ENCODE measurements at places on chromosomes 12 and 14. TPM values are rescaled to one million over a fixed set of nuclear protein-coding genes. Genes with fewer than 3 reads are reported as not detected.

Gene CACNA2D4
- polyA plus RNA-seq, result 5.4 TPM

Gene EFS
- polyA plus RNA-seq, result 3.0 TPM

Gene TC2N
- 41.6 TPM for polyA plus RNA-seq

Gene ADGRD1
- 3.8 TPM for polyA plus RNA-seq

Gene NINJ2
- 7.2 TPM for polyA plus RNA-seq

Gene LYZ
- polyA plus RNA-seq, result 108 TPM

Gene GLS2
- not detected for polyA plus RNA-seq

Gene ADCY4
- polyA plus RNA-seq, result 2.4 TPM

Gene POC1B
- polyA plus RNA-seq, result 31.7 TPM

Gene ENO2
- 3.0 TPM for polyA plus RNA-seq

GRCh38 chr12:132222096-132222807 lies 78.0 kb downstream of the NOC4L start:
- no peak for DNase-seq

DNA sequence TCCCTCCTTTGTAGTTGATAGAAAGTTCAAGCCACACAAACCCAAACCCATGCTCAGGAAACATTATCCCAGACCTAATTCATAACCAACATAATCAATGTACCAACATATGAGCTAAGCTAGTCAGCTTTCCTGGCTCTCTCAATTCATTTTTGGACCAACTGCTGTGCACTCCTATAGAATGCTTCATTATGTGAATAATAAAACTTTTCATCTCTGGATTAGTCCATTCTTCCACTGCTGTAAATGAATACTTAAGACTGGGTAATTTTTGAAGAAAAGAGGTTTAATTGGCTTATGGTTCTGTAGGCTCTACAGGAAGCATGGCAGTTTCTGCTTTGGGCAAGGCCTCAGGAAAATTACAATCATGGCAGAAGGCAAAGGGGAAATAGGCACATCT lies 651.9 kb downstream of the RERGL start:
- no peak for DNase-seq

DNA sequence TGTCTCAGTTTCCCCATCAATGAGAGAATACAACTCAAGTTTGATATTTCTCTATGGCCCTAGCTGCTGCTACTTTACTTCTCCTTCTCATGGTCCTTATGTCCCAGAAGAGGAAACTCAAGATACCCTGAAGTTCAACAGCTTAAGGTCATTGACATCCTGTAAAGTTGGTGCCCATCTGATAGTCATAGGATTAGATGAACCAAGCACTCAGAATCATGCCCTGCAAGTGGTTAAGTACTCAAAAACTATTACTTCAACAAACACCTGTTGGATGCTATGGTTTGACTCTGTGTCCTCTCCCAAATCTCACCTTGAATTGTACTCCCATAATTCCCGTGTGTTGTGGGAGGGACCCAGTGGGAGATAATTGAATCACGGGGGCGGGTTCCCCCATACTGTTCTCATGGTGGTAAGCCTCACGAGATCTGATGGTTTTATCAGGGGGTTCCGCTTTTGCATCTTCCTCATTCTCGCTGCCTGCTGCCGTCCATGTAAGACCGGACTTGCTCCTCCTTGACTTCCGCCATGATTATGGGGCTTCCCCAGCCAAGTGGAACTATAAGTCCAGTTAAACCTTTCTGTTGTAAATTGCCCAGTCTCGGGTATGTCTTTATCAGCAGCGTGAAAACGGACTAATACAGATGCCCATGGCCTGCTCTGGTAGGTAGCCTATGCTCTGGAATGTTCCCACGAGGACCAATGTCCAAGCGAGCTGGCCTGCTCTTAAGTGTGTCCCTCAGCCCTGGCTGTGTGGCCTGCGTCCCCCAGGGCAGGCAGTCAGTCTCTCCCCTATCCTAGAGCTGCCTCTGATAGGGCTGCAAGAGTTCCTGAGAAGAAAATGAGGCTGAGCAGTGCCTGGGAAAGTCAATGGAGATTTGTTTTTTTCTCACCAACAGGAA lies 18.1 kb downstream of the CAMKK2 start:
- no peak for DNase-seq

DNA sequence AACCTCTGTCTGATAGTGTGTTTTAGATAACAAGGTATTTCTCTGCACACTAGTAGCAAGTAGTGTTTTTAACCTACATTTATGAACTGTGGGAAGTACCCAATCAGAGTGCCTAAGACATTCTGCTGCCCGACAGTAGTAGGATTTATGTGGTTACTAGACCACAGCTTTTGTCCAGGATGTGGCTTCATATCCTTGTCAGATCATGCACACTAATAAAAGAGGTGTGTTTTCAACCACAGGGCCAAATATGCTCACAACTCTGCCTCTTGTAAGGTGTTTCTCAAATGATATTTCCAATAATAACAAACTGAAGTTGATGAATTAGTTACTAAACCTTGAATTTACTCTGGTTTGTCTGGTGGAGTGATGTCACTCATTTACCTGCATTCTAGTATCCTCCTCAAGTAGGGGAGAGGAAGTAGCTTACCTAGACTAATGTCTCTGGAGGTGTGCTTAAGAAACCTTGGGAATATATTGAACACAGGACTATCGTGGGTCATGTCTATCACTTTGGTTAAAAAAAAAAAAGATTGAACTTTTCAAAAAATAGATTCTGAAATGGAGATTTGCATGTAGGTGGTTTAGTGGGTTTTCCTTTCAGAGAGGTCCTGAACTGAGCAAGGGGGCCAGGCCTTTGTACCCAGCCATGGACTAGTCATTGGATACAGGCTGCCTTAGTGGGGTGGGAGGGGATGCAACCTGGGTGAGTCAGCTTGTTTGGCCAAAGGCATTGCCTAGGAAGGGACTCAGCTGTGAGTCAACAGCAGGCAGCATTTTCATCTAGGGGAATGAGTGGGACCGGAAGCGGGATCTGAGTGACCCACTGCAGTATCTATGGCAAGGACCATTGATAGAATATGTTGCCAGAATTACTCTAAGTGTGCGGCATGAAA lies 14.1 kb downstream of the FBXW8 start:
- no peak for DNase-seq

DNA sequence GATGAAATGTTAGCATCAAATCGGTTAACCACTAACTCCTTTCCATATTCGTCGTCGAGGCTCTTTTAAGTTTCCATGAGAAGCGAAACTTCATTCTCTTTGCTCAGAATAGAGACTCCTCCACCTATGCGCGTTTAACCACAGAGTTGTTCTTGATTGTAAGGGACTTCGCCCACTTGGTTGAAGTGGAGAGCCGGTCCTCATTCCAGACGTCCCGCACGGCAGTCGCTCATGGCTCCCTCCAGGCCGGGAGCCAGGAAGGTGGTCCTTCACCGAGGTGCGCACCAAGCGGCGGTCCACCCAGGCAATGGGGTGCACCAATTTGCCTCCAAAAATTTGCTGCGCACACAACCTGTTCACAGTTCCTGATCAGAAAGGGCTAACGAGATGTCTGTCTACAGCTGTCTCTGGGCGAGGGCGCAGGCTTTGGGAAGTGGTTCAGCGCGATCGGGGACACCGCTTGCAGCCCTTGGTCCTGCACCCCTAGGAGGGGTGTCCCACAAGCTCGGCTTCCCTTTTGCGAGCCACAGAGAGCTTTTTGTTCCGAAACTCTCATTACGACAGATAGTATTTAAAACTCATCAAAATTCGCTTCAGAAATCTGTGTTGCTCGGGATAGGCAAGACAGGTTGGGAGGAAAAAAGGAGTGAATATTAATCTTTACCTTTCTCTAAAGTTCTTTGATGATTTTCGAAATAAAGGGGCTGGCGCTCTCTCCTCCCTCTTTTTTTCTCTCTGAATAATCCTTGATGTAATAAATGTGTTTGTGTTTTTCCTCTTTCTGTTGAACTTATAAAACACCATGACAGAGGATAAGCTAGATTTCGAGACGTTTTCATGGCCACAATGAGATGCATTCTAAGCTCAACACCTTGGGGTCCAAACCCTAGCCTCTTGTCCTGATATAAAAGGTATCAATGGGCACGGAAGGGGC lies 6.4 kb upstream of the ALX1 start:
- DNase-seq, result peak; percentile 43

DNA sequence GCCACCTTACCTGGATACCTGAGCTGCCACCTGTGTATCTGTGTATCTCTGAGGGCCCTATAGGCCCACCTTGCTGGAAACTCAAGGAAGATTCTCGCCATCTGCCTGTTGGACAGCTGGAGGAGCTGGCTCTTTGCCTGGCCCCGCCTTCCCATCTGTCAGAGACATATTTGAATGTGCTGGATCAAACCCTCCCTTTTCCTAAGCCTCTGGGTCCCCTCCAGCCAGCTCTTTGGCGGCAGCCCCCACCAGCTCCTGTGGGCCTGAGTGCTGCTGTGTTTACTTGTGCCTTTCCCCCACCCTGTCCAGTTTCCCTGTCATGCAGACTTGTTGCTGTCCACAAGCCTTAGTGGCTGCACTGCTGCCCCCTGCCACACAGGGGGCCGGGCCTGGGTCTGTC lies 55.9 kb upstream of the SRSF5 start:
- peak; percentile 88 for DNase-seq

GRCh38 chr12:12171991-12172511 lies 94.8 kb downstream of the LRP6 start:
- no peak for DNase-seq

GRCh38 chr14:20631880-20632389 lies 9.6 kb downstream of the OR6S1 start:
- DNase-seq, result peak; percentile 84

GRCh38 chr12:126558219-126558618 lies 1493.0 kb downstream of the AACS start:
- DNase-seq, result no peak

GRCh38 chr14:81187832-81188522 lies 32.8 kb downstream of the GTF2A1 start:
- DNase-seq, result no peak

DNA sequence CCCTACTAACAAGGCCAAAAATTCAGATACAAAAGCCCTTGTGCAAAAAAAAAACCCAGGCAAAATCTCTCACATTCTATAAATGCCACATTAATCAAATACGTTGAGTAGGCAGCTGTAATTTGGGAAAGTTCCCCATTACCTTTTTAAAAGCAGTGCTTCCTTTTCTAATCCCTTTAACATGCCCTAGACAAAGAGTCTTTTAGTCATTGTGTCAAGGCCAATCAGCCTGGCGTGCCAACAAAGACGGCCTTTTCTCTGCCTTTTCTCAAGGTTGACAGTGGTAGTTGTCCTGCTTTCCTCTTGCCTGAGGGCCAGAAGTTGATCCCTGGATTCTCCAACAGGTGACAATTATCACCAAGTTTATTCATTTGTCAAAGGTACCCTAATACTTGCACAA lies 62.5 kb upstream of the METAP2 start:
- no peak for DNase-seq
